ENCODE measurements at places on chromosomes 5 and 9.

DNA sequence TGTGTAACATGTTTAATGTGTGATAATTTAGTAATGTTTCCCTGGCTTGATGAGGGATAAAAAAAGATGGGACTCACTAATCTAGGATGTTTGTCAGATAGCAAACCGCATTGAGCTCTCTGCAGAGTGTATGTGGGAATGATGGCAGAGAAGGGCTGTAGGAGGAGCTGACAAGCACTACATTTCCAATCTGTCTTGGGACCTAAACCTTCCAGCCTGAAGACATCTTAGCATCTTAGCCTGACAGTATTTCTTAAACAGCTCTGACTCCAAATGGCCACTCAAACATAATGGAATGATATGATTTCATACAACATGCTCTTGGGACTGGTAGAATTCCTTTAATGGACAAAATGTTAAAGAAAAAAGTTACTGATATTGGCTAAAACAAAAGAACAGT is 116.7 kb downstream of the PPP2R2B start:
- DNase-seq = no peak

DNA sequence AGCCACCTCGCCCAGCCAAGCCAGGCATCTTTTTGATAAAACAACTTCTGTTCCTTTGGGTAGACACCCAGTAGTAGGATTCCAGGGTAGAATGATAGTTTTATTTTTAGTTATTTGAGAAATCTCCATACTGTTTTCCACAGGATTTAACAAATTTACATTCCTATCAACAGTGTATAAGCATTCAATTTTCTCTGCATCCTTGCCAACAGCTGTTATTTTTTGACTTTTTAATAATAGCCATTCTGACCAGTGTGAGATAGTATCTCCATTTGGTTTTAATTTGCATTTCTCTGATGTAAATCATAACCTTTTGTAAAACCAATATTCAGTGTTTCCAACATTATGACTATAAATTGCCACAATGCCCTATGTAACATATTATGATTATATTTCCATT is 28.2 kb upstream of the CCNB1 start:
- DNase-seq = no peak

- DNase-seq = no peak
Observed at GRCh38 chr5:175609526-175609925, 48.3 kb upstream of the HRH2 start.

GRCh38 chr5:72328172-72328571 is 8.0 kb downstream of the PTCD2 start:
- DNase-seq = no peak

DNA sequence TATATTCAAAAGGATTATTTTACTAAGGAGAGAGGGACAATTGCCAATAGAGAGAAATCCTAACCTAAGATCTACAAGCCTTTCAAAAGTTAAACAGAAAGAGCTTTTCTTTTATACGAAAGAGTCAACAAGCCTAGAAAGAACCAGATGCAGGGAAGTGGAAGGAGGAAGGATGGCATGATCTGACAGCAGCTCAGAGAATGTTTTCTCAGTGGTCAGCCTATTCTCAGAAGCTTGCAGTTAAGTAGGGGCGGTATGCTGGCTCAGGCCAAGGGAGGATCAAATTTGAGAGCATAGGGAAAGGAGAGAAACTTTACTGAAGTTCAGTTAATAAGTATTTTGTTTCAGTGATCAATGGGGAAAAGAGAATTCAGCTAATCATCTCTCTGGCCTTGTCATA is 88.0 kb upstream of the FTMT start:
- no peak for DNase-seq

DNA sequence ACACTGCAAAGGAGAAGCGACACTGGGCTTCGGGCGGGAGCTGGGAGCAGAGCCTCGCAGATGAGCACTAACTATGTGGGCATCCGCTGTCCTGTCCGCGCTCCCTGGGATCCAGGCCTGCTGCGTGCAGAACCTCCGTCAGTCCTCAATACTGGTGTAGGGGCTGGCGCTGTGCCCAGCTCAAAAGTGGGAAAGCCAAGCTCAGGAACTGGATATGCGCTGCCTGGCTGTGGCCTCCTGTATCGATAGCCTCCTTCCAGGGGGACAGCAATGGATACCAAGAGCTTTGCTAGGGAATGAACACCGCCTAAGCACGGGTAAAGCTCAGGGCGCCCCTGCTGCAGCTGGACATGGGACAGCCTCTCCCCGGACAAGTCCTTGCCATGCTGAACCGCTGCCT is 270.4 kb downstream of the NSG2 start:
- no peak for DNase-seq

DNA sequence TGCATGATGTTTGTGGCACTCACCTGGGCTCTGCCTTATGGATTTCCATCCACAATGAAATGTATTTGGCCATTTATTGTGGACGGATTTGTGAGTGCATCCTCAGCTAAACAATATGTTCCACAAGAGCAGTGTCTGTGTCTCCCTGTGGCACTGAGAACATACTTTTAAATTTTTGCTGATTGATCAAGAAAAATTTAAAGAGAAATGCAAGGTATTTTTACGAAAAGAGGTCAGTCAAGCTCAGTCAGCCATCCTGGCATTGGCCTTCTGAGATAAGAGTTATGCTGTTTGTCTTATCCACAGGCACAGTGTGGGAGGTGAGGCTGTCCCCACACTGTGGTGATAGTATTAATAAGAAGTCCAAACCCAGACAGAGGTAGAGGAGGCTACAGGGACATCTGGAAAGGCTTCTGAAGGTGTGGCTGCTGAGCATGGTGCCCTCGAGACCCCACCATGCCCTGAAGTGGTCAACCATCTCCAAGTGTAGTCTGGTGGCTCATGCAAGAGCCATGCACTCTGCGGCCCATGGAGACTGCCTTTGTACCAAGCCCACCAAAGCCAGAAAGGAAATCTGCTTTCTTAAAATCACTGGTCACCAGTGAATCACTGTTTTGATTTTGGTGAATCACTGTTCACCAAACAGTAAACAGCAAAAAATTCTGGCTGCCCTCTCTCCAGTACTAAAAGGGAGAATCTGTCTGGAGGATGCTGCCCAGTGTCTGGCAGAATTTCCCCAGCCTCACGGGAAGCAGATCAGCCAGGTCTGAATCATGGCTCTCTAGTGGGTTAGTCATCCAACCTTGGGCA is 28.8 kb downstream of the SPOCK1 start:
- no peak for DNase-seq

DNA sequence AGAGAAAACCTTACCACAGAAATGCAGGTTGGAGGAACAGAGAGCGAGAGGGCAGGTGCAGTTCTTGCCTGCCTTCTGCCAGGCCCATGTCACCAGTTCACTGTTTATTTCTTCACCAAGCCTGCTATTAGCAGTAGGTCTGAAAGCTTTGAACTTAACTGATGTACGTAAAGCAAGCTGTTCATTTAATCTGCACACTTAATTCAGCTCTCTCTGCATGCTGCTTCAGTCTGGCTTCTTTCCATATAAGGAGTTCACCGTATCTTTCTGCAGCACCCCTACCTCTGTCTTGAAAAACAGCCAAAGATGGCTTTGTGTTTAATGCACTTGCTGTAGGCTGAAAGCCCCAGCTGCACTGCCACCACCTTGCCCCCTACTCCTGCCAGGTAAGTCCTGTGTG is 205.1 kb downstream of the RAB3C start:
- DNase-seq = no peak

DNA sequence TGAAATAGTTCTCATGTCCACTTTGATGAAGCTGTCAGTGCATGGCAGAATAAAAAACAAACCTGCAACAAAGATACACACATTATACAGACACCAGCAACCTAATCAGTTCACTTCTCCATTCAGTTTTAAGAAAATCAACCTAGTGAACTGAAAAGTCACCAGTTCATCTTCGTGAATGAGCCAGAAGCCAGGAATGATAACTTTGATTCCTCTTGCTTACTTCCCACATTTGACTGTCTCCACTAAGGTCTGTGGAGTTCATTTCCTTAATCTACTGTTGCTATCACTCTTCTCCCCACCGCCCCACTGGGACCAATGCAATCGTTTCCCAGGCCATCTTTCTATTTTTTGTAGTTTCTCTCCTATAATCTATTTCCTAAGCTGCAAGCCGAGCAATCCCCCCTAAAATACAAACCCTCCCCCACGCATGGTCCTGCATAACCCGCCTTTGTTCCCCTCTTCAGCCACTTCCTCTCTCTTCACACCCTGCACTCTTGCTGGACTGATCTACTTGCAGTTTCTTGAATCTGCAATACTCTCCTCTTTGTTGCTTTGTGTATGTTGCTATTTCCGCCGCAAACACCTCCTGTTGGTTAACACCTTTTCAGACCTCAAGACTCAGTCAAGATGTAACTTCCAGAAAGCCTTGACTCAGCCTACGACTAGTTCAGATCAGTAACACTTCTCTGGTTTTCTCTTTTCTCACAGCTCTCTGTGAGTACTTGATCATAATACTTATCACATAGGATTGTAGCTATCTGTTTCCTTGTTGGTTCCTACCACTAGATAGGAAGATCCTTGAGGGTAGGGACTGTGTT is 16.6 kb downstream of the STOM start:
- DNase-seq = no peak

Measured in activated naive CD4-positive, alpha-beta T cell (primary cell).